Cardiac muscle cell (in vitro differentiated cells and primary cell): ENCODE measurements at places on chromosomes 5 and 9. TPM values are rescaled to one million over a fixed set of nuclear protein-coding genes. Genes with fewer than 3 reads are reported as not detected.

GRCh38 chr5:98604301-98604700 is 169.2 kb upstream of the RGMB start:
- DNase-seq = no peak

DNA sequence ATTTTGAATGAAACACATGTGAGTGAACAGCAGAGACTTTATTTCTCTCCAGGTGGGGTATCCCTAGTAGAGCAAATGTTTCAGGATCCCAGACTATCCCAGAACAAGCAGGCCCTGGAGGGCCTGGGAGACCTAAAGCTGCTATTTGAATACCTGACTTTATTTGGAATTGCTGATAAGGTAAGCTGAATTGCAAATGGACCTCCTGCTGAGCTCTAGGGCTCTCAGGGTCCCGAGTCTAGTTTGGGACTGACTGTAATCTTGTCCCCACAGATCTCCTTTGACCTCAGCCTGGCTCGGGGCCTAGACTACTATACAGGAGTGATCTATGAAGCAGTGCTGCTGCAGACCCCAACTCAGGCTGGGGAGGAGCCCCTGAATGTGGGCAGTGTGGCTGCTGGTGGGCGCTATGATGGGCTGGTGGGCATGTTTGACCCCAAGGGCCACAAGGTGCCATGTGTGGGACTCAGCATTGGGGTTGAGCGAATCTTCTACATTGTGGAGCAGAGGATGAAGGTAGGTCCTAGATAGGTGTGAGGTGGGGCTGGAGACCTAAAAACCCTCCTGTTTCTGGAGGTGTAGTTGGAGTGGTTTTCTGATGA is 3.3 kb upstream of the ZMAT2 start:
- DNase-seq = no peak

Gene SLC36A2
- total RNA-seq = not detected in 2 replicates

DNA sequence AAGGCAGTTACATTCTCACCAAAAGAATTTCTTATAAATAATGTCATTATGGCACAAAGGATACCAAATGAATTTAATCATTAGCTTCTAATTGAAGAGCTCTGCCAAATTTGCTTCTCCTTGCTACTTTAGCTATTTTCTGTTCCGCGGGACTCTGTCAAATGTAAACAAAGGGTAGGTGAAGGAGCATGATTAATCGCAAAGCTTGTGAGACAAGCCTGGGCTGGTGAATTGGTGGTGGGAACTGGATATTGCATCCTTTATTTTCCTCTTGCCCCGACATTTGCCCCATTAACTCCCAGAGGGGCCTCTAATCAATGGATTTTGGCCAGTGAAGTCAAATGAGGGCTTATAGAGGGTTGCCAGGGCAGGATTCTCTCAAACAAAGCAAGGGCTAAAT is 234.2 kb upstream of the RFX3 start:
- no peak for DNase-seq

- DNase-seq = no peak
These were observed 113.4 kb upstream of the IQGAP2 start for GRCh38 chr5:76289692-76290091.

Gene LCN15
- 0.32 and 0.77 TPM in 2 replicates for total RNA-seq

DNA sequence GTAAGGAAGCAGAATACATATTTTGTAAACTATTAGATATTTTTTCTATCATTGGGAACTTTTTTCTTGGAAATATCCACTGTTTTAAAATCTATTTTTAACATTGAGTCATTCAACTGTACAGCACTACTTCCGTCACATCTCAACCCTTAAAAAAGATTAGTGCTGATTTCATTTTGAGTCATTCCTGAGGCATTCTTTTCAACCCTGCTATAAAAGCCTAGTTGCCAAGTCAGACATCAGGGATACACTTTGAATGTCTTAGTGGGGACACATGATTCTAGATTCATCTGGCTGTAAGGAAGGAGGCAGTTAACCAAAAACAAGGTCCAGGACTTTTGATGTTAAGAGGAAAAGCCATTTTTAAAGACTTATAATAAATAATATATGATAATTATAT is 160.9 kb downstream of the GIN1 start:
- DNase-seq = peak; percentile 85

DNA sequence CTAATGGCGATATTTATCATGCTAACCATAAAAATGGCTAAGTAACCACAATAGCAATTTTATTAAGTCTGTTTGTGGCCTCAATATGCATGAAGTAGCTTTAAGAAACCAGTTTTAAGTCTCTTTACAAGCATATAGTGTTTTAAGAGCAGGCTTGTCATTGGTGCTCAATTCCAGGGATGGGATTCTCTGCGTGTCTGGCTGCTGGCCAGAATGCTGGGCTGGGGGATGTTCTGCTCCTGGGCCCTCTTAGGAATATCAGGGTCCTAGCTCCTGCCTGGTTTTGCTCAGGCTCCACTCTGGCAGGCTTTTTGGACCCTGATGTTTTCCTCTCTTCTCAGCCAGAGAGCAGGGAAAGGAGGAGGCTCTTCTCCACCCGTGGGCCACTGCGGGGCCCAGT is 127.2 kb downstream of the PDE8B start:
- no peak for DNase-seq

- DNase-seq = no peak
These were observed 24.2 kb downstream of the PSMB7 start for GRCh38 chr9:124390794-124391658.

DNA sequence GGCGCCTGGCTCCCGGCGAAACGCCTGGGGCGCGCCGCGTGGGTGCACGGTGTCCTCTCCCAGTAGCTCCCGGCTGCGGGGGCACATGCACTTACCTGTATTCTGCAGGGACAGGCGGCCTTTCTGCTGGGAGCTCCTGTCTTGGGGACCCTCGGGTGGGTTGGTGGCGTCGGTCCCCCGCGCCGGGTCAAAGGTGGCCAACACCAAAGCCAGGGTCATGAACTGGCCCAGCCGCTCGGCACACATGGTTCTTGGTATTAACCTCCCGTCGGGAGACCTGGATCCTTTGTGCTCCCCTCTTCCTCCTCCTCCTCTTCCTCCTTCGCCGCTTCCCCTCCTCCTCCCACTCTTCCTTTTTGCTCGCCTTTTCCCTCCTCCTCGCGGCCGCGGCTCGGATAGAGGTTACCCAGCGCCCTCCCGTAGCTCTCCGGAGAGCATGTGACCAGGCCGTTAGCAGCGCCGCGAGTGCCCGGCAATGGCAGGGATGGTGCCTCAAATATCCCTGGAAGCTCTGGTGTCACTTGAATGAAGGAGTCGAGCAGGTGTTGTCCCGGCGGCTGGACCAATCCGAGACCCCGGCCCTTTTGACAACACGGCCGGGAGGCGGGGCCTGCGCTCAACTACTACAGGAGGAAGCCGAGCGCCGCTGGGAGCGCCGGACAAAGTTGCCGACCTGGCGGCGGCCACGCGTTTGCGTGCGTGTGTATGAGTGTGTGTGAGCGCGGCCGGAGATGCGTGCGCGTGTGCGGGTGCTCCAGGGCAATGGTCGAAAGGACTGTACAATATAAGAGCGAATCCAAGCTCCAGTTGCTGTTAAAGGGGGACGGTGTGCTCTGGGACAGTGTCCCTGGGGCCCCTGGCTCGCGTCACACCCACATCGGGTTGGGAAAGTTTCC is at the start of gene STC2:
Gene STC2, minus strand, starts transcription at position 467 of the 896 bp plus-strand sequence. Its CDS starts 221 bp downstream, at position 246.
- peak; percentile 89 for DNase-seq

DNA sequence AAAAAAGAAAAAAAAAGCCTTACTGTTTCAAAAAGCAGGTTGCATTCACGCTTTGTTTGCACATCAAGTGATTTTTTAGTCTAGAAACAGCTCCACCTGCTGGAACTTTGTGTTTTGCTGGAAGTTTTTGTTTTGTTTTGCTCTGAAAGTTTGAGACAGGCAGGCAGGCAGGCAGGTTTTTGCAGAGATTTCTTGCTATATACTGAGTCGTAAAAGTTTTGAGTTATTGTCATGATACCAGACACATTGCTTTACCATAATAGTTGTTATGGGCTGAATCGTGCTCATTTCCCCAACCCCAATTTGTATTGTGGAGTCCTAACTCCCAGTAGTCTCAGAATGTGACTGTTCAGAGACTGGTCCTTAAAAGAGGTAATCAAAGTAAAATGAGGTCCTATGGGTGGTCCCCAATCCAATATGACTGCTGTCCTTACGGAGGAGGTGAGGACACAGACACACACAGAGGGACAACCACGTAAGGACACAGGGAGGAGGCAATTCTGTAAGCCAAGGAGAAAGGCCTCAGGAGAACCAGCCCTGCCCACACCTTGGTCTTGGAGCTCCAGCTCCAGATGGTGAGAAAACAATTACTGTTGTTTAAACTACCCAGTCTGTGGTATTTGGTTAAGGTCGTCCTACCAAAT is 20.9 kb downstream of the OR2Y1 start:
- peak; percentile 47 for DNase-seq

GRCh38 chr5:123659011-123659410 is 147.0 kb downstream of the CSNK1G3 start:
- DNase-seq = no peak

Gene NUTM2G
- 0.33 TPM in 1 of 2 replicates, not detected in the other for total RNA-seq

- no peak for DNase-seq
These were observed 40.3 kb downstream of the CCDC125 start for GRCh38 chr5:69292306-69292705.

DNA sequence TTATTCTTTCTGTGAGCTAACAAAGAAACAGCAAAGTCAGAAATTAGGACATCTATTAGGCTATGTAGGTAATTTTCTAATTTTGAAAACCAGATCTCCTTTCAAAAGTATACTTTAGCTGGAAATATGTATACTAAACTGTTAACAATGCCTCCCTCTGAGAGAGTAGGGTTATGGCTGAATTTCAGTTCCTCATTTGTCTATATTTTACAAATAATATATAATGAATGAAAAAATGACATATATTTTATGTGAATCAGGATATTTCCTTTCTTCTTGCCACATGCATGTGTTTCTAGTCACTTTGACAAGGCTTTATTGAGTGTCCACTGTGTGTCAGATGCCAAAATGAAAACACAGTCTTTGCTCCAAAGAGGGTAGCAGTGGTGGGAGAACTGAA is 15.4 kb downstream of the HACD4 start:
- no peak for DNase-seq

DNA sequence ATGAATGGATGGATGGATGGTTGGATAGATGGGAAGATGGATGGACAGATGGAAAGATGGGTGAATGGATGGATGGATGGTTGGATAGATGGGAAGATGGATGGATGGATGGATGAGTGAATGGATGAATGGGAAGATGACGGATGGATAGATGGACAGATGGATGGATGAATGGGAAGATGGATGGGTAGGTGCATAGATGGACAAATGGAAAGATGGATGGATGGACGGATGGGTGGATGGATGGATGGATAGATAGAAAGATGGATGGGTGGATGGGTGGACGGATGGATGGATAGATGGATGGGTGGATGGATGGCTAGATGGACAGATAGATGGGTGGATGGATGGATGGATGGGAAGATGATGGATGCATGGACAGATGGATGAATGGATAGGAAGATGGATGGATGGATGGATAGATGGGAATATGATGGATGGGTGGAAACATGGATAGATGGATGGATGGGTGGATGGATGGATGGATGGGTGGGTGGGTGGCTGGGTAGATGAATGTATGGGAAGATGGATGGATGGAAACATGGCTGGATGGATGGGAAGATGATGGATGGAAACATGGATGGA is 16.5 kb upstream of the EXOC3 start:
- no peak for DNase-seq

GRCh38 chr9:95102001-95102433 is 215.5 kb downstream of the FANCC start:
- no peak for DNase-seq

- DNase-seq = peak; percentile 21
These were observed 24.8 kb downstream of the HSPB3 start for GRCh38 chr5:54480296-54480695.

GRCh38 chr5:151121095-151121494 is 36.5 kb downstream of the ANXA6 start:
- DNase-seq = no peak

DNA sequence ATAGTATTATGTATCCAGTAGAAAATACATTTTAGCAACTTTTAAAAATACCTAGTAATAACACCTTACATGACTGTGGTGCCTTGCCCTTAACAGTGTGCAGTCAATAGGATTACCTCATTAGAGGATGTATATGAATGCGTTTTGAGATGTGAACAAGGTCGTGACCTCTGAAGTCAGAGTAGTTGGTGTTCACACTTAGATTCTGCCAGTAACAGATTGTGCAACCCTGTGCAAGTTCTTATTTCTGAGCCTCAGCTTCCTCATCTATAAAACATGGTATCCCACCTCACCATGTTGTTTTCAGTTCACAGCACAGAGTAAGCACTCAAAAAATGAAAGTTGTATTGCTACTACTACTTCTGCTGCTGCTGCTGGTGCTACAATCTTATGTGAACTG is 347.3 kb downstream of the KDM4C start:
- DNase-seq = no peak

GRCh38 chr5:109759306-109759705 is 69.6 kb downstream of the MAN2A1 start:
- DNase-seq = no peak

Gene OR1L8
- not detected in 2 replicates for total RNA-seq

Gene PCDHGA5
- 1.1 and 1.2 TPM in 2 replicates for total RNA-seq

Gene SECISBP2
- 18.6 and 20.5 TPM in 2 replicates for total RNA-seq

- no peak for DNase-seq
These were observed 65.0 kb upstream of the RAPGEF1 start for GRCh38 chr9:131804826-131805225.

GRCh38 chr9:96604004-96604319 is 15.7 kb downstream of the CDC14B start:
- DNase-seq = no peak

Gene PLPPR1
- total RNA-seq = 0.42 and 0.98 TPM in 2 replicates

DNA sequence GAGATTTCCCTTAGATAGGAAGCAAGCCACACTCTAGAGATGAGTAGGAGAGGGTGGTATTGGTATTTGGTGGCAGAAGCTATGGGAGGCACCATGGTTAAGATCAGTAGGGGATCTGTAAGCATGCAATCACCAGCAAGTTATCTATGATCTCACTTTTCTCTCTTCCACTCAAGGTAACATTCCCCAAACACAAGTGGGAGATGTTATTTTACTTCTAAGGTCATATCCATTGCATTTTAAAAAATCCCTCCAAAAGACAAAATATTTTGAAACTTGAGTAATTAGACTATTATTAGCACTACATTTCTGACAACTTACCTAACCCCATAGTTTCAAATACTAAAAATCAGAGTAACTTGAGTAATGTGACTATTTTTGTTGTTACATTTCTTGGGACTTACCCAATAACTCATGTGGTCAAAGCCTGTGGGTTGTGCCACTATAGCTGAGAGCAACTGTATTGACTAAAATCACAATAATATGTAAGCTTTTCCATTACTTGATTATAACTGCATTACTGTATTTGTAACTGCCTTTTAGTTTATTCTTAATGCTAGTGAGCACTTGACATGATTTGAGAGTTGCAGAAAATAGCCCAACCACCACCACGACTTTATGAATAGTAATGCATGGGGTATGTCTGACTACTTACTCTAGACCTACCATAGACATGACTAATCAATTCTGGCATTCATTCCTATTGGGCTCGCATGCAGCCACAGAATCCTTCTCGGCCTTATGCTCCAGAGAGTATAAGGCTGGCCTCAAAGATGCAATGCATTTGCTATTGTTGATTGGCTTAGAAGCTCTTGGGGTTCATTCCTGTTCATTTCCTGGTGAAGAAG is 264.7 kb downstream of the TRIM32 start:
- DNase-seq = no peak

- DNase-seq = no peak
These were observed 123.5 kb upstream of the SARDH start for GRCh38 chr9:133861692-133862091.

Gene LHX3
- not detected in 2 replicates for total RNA-seq
